ENCODE measurements at places on chromosomes 3 and 15.

- no peak for DNase-seq
These were observed 51.1 kb upstream of the SPATA12 start for GRCh38 chr3:57009367-57009766.

- DNase-seq, result no peak
These were observed 60.2 kb downstream of the PLXNA1 start for GRCh38 chr3:127043041-127043641.

DNA sequence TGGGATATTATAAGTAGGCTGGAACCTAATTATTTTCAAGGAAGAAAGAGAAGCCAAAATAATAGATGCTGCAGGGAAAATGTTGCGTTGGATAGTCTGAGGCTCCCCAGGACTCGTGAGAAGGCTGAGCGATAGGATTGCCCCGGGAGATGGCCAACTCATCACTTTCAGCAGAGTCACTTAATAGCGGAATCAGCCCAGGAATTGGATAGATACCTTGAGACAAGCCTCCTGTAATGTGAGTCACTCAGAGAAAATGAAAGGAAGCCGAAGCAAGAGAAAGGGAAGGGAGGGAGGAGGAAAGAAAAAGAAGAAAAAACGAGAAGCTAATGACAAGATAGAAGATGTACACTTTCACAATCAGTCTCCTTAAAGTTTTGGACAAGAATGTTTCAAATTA, 94.3 kb downstream of the SQOR start:
- DNase-seq, result no peak

GRCh38 chr3:178808748-178809147, 262.9 kb downstream of the ZMAT3 start:
- no peak for DNase-seq

DNA sequence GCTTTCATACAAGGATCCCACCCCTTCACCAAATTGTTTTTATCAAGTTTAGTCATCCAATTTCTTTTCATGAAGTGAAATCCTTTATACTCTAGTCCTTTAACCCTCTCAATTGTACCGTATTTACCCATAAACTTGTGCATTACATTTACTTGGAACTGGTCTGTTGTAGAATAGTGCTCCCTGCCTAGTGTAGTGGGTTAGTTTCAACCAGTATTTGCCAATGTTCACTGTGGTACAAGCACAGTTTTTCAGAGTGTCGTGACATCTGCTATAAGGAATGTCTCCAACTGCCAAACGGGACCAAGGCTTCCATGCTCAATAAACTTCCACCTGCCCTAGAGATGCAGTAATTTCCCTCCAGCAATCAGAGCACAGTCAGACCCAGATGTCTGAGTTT, 211.9 kb downstream of the KCNAB1 start:
- no peak for DNase-seq

- no peak for DNase-seq
These were observed 386.5 kb upstream of the PROK2 start for GRCh38 chr3:72171463-72171881.

DNA sequence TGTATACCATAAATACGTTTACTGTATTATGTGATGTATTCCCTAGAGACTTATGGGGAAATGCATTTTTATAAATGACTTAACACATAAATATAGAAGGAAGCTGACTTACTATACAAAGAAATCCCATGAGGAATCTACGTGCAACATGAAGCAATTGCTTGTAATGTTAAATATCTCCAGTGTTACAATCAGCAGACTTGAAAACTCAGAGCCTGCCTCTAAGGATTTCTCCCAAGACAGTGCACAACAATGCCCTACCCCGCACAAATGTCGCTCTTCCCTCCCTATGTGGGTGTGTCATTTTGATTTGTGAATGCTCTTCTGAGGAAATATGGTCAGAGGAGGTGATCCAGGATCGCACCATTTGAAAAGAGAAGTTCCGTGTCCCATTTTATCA, 629.0 kb downstream of the NR2F2 start:
- DNase-seq, result no peak

DNA sequence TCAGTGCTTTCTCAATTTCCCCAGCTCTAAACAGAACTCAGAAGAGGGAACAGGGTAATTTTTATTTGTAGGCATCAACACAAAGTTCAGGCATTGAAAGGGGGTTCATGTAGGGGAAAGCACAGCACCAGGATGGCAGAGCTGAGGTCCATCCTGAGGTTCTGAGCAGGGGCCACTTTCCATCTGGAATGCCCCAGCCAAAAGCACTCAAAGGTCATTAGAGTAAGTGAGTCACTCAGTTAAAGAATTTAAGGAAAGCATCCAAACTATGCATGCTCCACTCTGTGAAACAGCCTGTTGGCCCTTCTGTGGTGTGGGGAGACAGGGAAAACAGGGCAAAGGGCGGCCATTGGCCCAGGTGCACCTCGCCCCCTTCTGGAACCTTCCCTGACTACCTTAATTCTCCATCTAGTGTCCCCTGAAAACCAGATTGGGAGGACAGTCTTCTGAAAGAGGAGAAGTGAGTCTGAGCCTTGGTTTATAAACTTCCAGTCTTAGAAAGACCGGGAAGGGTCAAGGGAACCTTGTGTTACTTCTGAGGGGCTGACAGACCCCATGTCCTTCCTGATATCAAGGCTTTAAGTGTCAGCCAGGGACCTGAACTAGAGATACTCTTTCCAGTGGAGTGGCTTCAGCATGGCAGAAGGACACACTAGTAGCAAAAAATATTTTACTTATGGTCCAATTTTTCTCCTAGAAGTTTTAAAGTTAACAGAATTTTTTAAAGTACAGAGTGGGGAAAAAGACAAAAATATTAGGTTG, 133.3 kb downstream of the MYLK start:
- DNase-seq, result no peak

DNA sequence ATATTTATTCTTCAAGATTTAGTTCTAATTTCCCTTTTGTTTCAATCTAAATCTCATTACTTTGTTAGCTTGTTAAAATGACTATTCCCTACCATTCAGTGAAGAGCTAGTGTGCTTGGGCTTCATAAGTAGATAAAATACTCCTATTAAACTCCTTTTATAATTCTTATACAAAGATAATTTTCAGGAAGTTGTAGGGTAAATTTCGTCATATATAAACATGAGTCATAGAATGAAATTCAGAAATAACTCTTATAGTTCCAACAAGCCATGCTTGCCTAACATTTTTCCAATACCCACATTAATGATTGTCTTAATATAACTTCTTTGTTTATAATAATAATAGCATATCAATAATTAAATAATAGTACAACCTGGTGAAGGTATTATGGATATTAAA, 407.3 kb downstream of the NAALADL2 start:
- no peak for DNase-seq

GRCh38 chr15:42085236-42085605, 9.1 kb downstream of the PLA2G4D start:
- no peak for DNase-seq

DNA sequence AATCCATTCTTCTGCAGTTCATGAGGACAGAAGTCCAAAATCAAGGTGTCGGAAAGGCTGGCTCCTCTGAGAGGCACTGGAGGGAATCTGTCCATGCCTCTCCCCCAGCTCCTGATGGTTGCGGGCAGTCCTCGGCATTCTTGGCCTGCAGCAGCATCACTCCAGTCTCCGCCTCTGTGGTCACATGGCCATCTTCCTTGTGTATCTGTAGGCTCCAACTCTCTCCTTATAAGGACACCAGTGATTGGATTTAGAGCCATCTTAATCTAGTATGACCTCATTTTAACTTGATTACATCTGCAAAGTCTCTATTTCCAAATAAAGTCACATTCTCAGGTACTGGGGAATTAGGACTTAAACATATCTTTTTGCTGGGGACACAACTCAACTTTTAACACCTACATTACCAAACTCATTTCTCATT, 56.0 kb upstream of the FLNB start:
- DNase-seq, result no peak

GRCh38 chr3:49271047-49271446, 6.0 kb downstream of the C3orf62 start:
- DNase-seq, result no peak

DNA sequence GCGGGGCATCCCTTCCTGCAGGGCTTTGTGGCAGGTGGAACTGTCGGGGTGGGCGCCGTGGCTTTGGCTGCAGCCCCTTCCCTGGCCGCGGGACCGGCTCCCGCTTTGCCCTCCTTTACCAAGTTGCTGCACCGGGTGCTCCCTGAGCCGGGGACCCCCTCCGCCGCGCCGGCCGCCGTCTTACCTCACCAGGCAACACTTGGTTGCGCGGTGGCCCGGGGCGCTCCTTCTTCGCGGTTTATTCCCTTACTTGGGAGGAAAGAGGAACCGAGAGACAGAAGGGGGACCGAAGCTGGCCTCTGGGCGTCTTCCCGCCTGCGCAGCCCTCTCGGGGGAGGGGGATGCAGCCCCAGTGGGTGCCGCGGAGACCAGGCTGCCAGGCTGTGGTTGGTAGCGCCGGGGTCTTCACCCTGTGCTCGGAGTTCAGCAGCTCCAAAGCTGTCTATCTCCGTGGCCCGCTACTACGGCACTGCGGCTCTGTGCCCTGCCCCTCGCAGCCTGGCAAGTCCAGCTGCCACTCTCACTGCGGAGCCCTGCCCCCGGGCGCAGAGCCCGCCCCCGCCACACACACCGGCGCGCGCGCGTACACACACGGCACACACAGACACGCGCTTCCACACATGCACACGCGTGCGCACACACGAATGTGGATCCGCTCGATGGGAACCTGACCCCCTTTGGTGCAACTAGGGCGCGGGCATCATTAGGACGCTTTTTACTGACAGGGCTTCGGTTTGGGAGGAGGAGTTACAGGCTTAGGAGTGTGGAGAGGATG, at the start of gene DGKG:
TSS of gene DGKG (minus strand) at position 473 of the 775 bp plus-strand sequence. CDS start 41,775 bp downstream, outside the sequence.
- DNase-seq, result no peak

DNA sequence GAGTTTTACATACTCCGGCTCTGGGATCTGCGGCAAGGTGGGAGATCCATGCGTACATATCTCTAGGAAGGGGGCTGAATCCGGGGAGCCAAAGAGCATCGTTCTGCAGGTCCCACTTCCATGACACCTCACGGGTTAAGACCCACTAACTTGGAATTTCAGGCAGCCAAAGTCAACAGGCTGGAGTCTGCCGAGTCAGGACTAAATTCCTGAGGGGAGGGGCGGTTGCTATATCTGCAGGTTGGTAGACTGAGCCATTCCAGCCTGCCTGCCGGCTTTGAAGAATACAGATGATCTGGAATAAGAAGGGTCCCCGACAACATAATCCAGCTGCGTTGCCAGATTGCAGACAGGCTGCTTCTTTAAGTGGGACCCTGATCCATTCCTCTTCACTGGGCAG, 65.4 kb upstream of the PEX5L start:
- DNase-seq, result no peak

- no peak for DNase-seq
These were observed 5.2 kb upstream of the KLF13 start for GRCh38 chr15:31321418-31321817.

- no peak for DNase-seq
These were observed 410.8 kb downstream of the GAP43 start for GRCh38 chr3:116034086-116034485.

DNA sequence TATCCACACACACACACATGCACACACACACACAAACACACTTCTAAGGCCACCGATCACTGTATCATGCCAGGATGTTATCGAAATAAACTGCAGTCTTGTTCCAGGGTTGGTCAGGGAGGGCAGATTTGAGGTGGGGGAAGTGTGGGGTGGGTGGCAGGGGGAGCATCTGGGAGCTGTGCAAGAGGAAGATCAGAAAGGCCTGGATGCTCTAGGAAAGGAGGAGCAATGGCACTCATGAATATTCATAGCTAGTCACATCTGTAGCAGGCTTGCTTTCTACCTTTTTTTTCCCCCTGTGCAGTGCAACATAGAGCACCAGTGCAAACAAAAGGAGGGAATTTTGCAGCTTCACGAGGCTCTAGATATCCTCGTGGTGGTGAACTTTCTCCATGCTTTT, 84.9 kb downstream of the MEIS2 start:
- DNase-seq, result no peak

DNA sequence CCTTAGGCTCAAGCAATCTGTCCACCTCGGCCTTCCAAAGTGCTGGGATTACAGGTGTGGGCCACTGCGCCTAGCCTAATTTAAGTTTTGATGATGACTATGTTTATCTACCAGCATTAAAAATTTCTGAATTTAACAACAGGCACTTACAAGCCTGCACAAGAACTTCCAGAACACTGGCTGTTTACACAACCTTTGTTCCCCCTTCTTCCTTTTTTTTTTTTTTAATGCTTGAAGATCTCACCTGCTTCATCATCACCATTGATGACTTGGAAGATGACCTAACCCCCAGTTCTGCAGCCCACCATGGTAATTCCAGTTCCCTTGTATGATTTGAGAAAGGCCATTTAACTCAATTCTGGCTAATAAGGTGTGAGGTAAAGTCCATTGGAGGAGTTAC, 70.4 kb downstream of the GJD2 start:
- DNase-seq, result no peak

DNA sequence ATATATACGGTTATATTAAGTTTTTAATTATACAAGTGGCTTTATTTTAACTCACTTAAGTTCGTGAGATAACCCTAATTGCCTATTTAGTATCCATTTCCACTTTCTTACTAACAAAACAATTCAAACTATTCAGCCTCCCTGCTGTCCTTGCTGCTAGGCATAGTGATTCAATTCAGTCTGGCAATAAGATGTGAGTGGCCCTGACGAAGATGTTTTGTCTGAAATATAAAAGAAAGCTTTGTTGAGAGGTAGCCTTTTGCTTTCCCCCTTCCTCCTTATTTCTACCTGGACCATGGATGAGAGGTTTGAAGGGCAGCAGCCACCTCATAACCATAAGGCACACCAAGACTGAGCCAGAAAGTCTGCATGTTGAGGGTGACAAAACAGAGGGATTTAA, 89.3 kb upstream of the TRIM42 start:
- no peak for DNase-seq

- DNase-seq, result no peak
These were observed 420.5 kb upstream of the NAALADL2 start for GRCh38 chr3:174438501-174439145.

- no peak for DNase-seq
These were observed 66.3 kb upstream of the BBX start for GRCh38 chr3:107456501-107456900.

- no peak for DNase-seq
These were observed 326.4 kb upstream of the ARL6 start for GRCh38 chr3:97438131-97438530.

- no peak for DNase-seq
These were observed 29.0 kb downstream of the RAB27A start for GRCh38 chr15:55260562-55261131.

GRCh38 chr15:74840851-74841775, 1.8 kb downstream of the ULK3 start:
- no peak for DNase-seq

DNA sequence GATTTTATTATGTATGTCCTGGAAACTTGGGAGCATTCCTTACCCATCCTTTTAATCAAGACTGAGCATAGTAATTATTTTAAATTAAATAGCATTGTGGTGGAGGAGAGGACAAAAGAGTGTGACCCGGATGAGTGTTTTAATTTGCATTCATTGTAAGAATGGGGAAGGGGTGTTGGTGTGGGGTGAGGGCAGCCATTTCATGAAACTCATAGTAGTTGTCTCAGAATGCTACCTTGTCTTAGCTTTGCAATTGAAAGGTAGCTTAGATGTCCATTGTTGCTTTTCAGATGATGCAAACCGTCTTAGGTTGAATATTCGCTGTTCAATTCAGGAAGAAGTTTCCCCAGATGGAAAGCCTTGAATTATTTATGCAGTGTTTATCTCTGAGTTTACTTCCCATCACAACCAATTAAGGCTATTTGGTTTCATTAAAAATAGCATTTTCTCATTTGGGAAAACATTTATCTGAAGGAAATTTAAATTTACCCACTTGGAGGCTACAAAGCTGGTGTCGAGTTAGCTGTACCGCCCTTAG, 328.4 kb downstream of the FEZF2 start:
- no peak for DNase-seq

Data from effector CD4-positive, alpha-beta T cell (primary cell).